HEK293T (cell line): ENCODE measurements at places on chromosomes 12 and 14.

DNA sequence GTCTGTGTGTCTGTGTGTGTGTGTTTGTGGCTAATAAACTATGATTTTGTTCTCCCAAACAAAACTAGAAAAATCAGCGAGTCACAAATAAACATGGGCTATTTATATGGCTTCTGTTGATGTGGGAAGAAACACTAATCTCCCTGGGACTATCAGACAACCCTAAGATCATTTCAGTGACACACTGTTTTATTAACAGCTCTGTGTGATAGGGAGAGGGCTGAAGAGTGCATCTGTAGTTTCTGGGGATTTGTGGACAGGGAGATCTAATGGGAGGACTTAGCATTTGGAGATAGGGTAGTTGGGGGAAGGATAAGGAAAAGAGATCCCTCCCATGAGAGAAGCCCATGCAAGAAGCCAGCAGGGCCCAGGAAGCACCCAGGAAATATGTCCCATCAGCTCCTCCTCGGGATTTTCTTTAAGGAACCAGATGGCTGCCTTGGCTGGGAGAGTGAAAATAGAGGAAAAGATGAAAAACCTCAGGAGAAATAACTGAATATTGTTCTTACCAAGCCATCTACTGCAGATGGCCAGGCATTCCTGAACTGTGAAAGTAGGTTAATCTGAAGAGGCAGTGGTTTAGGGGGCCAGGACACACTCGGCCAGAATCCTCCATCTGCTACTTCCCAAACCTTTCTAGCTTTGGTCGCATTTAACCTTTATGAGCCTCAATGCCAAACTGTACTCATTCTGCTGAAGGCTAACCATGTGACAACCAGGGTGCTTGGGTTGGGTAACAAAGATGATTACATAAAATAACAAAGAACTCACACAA, 253.4 kb downstream of the BTG1 start:
- DNase-seq: no peak

- no peak for DNase-seq
These were observed 580.9 kb downstream of the DIO2 start for GRCh38 chr14:79630288-79630960.

- DNase-seq: no peak
These were observed 70.6 kb downstream of the RIN3 start for GRCh38 chr14:92584220-92584619.

DNA sequence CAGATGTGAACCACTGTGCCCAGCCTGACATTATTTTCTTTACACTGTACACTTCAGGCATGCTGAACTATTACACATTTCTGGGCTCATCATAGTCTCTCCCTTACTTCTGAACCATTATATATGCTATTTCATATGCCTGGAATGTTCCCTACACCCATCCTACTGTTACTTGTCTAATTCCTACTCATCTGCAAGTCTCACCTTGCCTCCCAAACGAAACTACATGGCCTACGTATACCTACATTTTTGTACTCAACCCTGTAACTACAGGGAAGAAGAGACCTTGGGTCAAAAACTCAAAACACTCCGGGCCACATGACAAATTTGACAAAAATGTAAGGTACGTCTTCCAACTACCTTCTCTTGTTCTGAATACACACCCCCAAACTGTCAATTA, 9.5 kb upstream of the EEA1 start:
- DNase-seq: no peak

DNA sequence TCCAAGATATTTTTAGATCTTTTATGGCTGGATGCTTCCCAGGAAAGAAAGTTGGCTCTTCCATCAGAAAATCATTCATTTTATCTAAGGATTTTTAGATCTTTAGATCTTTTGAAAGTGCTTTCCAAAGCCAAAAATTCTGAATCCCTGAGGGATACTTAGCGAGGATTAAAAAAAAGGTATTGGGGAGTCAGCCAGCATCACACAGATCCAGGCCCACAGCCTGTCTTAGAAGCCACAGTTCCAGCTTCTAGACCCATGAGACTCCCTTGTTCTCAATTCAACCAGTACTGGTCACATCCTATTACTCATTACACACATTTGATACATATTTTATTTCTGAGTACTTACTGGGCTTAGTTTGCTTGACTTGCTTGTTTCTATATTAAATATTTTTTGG, 49.9 kb downstream of the TSPAN8 start:
- no peak for DNase-seq

DNA sequence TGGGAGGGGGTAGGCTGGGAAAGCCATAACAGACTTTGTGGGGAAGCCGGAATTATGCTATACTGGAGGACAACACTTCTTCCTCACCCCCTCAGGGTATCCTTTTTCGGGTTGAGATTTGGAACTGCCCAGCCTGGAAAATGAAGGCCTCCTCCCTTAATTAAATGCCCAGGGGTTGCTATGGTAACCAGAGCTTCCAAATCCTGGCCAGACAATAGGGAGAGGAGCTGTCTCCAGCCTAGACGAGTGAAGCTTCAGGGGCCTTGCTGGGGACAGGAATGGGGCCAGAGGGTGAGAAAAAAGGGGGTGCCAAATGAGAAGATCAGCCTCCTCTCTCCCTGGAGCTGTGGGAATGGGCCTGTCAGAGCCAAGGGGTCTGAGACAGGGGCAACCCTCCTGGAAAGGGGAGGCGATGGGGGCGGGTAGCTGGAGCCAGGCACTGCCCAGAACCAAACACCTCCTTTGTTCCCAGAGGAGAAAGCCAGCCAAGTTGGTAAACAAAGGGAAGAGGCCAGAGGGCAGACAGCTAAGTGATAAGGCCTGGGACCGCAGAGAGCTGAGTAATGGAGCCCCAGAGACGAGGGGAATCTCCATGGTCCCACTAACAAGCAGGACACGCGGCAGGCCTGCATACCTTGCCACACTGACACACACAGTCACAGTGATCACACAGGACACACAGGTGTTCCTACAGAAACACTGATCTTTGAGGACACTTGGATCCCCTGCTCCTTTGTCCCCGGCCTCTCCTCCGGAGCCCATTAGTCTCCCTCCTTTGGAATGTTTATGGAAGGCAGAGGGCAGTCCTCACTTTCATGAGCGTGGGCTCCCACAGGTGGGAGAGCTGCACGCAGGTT, 17.9 kb upstream of the RND1 start:
- DNase-seq: no peak
